Stimulated activated naive CD8-positive, alpha-beta T cell treated with anti-CD3 and anti-CD28 coated beads, Interleukin-15, amount 100 ng/mL, for 72 hours (primary cell): ENCODE measurements at places on chromosomes 12 and 14.

DNA sequence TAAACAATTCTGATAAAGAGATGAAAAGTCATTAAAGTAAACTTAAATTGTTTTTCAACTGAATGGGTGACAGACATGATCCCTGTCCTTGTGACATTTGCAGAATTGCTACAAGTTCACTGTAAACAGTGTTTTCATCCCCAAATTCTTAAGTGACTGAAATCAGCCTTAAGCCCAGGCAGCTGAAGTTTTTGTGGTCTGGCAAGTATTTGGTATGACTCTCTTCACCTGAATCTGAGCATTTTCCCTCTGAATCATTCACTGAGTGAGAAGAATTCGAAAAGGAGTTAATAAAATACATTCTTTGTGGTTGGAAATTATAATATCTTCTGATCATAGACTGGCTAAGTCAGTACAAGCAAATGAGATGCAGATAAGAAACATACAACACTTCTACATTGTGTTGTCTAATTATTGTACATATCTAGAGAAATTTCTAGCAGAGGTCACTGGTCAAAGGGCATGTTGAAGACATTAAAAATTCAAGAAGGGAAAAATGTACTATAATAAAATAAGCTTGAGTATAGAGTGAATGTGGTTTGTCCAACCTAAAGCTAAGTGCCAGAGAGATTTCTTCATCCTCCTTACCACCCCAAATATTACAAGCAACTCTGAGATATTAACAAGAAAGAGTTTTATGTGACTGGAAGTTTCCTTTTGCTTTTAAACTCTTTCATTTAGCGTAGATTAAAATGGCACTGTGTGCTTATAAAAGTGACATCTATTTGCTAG, 177.8 kb upstream of the DIO2 start:
- no peak for DNase-seq

- no peak for DNase-seq
Measured at GRCh38 chr12:48019639-48020265, 15.5 kb upstream of the COL2A1 start.

- DNase-seq = no peak
Measured at GRCh38 chr12:77025782-77026314, 39.5 kb downstream of the E2F7 start.

DNA sequence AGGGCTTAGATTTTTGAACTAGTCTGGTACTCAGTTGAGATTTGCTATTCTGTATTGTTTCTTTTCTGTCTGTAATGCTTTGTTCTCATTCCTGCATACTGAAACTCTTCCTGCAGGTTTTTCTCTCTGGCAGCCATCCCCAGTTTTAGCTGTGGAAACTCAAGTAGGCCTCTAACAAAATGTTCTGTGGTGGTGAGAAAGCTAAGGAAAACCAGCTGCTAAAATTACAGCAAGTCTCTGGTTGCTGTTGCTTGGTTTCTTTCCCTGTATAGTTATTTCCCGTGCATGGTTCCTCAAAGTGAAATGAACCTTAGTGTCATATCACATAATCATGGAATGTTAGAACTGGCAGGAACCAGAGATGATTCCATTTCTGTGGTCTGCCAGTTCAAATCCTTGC, 442.5 kb downstream of the NRXN3 start:
- DNase-seq = no peak

DNA sequence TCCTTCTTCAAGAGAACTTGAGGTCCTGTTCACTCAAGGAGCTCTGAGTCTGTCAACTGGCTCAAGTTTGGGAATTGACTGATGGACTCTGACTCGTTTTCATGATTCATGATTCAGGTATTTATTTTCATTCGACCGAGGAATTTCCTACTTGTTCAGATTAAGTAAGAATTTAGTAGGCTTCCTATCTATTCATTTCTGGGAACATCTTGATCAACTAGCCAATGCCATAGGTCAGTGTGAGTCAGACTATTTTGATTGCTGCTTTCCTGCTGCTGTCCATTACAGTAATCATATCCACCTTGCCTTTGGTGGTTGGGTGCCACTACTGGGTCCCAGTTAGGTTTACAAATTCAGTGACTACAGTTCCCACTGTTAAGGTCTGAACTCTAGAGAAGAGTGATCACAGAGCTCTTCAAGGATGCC, 6.1 kb downstream of the FAM186A start:
- no peak for DNase-seq

DNA sequence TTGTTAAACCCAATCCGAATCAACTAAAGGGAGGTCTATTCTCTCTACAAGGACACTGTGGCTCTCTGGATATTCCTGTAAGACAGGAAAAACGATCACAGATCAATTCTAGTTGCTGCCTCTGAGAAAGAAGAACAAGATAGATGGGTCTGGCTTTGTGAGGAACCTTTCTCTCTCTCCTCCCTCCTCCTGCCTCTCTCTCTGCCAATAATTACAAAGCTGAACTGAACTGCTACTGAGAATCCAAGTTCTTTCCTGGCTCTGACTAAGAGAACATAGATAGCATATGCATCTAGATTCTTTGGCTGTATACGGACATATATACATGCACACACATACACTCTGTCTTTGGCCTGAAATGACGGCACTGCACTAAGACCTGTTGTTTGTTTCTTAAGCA, 27.6 kb downstream of the ETV6 start:
- DNase-seq = no peak

DNA sequence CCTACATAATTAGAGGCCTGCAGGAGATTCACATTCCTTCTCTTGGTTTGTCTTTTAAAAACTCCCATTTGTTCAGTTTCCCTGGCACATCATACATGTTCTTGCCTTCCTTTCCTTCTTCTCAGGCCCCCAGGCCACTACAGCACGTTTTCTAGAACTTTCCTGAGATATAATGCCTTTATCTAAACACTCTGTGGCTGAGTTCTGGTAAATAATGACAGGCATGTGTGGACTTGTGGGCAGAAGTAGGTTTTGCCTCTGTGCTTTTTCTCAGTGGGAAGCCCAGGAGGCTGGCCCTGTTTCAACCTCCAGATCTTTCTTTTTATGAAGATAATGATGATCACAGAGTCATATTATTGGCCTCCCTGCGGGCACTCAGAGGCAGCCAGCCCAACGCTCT, 117.2 kb downstream of the TMX1 start:
- DNase-seq = no peak

GRCh38 chr12:110073049-110073831, 24.9 kb upstream of the C12orf76 start:
- peak; percentile 14 for DNase-seq

GRCh38 chr12:119183942-119184695, 5.4 kb downstream of the HSPB8 start:
- no peak for DNase-seq

- DNase-seq = no peak
Measured at GRCh38 chr12:108080363-108080762, 48.7 kb upstream of the WSCD2 start.

DNA sequence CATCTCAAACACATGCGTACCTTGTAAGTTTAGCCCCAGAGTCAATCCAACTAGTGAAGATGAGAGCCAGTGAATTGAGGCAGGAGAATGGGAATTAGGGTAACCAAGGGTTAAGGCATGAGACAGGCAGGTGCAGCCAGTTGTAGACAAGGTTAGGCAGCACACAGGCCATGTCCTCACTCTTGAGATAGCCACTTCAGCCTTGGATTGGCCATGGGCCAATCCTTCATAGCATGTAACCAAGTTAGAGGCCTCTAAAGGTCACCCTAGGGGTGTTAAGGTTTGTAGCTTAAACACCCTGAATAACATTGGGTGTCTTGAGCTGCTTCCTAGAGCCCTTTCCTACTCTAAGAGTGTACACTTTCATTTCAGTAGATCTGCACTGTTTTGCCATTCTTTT, 208.2 kb upstream of the RBM19 start:
- DNase-seq = no peak

- no peak for DNase-seq
Measured at GRCh38 chr14:53824061-53824460, 132.6 kb downstream of the BMP4 start.

- no peak for DNase-seq
Measured at GRCh38 chr14:22811722-22812121, 3.5 kb downstream of the SLC7A7 start.

DNA sequence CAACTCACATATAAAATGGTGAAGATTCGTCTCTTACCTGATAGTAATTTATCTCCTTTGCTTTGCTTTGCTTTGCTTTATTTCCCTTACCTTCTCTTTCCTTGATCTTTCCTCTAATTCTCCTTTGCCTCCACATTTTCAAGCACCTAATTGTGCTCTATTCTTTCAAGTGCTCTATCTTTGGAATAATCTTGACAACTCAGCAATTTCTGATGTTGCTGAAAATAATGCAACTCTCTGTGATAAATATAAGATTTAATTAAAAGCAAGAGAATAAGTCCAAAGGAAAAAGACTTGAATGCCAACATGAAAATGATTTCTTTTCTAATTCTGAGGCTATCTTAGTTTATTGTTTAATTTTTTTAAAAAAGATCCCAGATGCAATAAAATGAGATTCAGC, 139.5 kb upstream of the SYT1 start:
- no peak for DNase-seq

- DNase-seq = no peak
Measured at GRCh38 chr12:53995002-53995377, 5.0 kb upstream of the HOXC9 start.

- DNase-seq = no peak
Measured at GRCh38 chr14:79734151-79734550, 477.2 kb downstream of the DIO2 start.

DNA sequence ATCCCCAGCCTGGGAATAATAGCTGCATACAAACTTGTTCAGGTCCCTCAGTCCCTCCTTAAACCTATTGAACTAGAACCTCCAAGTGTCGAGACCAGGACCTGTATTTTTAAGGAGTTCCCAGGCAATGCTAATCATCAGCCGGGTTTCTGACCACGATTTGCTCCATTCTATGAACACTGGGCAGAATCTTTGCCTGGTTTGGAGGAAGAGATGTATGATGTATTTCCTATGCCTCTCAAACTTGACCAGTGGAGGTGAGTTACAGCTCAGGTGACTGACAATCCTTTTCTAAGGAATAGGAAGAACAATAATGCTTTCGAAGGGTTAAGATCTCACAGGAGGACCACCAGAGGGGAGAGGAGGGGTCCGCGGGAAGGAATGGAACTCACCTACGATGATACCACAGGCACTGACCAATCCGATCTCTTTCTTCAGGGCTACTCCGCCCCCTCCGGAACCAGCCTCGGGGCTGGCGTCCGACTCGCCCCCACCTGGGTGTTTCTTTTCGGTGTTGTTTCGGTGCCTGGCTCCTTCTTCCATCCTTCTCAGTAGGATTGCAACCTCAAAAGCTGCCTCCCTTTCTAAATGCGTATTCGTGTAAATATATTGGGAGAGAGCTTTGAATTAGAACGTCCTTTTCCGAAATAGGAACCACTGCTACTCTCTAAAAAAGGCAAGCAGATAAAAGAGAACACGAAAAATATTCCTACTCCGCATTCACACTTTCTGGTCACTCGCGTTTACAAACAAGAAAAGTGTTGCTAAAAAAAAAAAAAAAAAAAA, 895 bp downstream of the SLC7A8 start:
- DNase-seq = peak; percentile 32

DNA sequence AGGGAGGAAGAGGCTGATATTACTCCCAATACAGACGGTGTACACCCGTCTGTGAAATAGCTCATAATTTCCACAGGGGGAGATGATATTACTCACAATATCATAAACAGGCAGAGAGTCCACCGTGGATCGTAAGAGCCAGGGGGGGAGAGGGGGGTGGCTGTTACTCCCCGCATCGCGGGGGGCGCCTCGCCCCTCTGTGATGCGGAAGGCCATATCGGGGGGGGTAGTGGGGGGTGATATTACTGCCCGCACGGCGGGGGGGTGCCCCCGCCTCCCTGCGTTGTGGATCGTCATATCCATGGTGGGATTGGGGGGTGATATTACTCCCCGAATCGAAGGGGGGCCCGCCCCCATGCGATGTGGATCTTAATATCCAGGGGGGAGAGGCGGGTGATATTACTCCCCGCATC, 91.9 kb downstream of the FRMD6 start:
- DNase-seq = peak; percentile 22

- no peak for DNase-seq
Measured at GRCh38 chr12:47762850-47763465, 4.3 kb upstream of the RAPGEF3 start.

- no peak for DNase-seq
Measured at GRCh38 chr12:131210506-131211339, 257.0 kb downstream of the ADGRD1 start.

DNA sequence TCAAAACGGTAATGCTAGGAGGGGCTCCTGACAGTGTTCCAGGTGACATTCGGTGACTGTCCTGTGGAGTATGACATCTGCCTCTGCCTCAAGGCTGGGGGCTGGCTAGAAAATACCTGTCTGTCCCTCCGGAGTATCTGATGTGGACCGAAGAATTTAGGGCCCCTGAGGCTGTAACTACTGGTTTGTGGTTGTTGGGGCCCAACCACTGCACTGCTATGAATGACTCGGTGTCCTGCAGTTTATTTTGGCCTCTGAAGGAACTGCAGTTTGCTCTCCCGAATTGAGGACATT, 198.9 kb upstream of the CAND1 start:
- no peak for DNase-seq

DNA sequence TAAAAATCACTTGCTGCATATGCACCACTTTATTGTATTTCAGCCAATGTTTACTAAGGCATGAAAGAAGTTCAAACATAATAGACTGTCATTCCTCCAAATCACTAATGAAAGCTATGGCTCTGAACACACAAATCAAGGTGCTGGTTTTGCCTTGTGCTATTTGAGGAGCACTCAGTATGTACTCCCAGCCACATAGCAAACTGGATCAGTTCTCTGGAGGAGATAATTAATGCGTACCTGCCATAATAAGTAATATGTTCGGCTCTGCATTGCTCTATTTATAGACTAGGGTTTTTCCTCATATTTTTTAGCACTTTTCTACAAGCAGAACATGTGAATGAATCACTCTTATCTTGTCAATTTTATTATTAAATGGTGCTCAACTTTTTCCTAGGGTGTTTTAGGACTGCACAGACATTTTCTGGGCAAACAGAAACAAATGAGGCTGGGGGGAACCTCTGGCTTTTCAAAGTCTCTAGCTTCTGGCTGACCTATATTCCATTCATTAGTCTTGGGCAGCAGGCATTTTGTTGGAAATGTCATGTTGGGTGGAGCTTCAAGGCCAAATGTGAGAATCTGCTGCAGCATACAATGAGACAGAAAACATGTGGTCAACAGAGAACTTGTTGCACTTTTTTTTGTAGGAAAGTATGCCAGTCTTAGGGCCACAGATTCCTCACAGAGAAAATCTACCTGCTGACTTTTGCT, 88.4 kb downstream of the GRIP1 start:
- DNase-seq = no peak

GRCh38 chr14:105850853-105851581, 324.6 kb downstream of the TMEM121 start:
- peak; percentile 7 for DNase-seq

- DNase-seq = peak; percentile 43
Measured at GRCh38 chr12:6367065-6367968, 8.0 kb downstream of the SCNN1A start.
